ENCODE measurements at places on chromosomes 13 and 19.

GRCh38 chr13:93430381-93430780 is 203.8 kb downstream of the GPC6 start:
- DNase-seq: no peak

- DNase-seq: no peak
Observed at GRCh38 chr19:54431255-54431838, 16.1 kb downstream of the TTYH1 start.

DNA sequence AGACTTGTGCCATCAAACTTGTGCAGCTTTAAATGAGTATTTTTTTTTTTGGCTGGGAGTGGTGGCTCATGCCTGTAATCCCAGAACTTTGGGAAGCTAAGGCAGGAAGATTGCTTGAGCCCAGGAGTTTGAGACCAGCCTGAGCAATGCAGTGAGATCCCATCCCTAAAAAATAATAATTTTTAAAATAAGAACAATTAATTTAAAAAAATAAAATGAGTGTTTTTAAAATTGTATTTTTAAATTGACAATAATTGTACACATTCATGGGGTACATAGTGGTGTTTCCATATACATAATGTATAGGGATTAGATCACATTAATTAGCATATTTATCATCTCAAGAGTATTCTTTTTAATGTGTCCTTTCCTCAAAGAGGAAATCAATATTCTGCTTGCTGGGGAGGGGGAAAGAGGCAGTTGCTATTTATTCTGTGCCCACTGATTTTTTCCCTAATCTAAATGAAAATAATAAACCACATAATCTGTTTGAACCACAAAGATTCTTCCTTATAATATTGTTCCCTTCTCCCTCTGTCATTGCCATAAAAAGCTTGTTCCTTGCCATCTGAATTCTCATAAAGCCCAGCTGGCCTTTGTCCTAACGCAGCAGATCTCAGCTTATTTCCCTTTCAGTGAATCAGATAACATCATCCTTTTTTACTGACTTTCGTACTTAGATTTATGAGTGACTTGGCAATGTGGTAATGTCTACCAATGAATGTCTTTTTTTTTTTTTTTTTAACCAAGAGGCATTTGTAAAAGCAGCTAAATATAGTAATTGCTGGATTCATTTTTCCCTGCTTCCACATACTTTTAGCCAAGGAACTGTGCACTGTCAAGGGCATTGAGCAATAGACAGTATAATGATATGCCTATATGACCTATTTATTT is 81.8 kb upstream of the RUBCNL start:
- no peak for DNase-seq

- no peak for DNase-seq
Observed at GRCh38 chr19:5112681-5113575, 144.0 kb downstream of the KDM4B start.

DNA sequence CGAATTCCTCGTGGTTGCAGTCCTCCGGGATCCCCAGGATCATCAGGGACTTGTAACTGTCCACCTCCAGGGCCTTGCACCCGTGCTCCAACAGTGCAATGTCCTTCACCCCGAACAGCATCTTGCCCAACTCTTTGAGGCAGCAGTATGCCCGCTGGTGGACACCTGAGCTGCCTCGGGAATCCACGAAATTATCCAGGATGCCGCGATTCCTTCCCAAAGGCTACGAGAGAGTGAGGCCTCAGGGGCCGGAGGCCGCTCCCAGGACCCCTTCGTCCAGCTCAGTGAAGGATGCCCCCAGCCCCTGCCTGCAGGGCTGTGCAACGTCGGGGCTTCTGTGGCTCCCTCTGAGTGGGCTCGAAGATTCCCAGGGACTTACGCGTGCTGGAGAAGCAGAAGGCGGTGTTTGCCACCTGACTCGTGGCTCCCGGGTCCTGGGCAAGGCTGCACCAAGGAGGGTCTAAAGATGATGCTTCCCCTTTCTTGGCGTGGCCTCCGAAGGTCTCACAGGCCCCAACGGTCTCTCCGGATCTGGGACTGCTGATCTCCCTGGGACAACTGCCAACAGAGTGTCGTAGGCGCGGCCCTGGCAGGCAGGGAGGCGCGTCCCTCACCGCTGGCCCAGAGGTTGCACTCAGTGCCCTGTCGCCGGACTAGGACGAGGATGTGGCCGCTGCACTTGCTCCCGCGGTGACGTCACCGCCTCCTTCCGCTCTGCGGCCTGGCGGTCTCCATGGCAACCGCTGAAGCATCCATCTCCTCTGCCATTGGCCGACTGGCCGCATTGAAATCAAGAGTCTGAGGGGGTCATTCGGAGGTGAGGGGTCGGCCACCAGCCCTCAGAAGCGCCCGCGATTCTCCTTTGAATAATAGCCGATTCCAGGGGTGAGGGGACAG is at the start of gene PNMA8C:
Gene PNMA8C (minus strand): TSS at position 698 of the 897 bp plus-strand sequence. CDS start 577 bp downstream, at position 121.
- DNase-seq: no peak

GRCh38 chr19:33767898-33768413 is 28.7 kb upstream of the KCTD15 start:
- DNase-seq: no peak
